Globus pallidus (tissue), 1 donor: ENCODE measurements at places on chromosomes 2 and 18.

- DNase-seq, result no peak
Measured at GRCh38 chr2:9235147-9236044, 28.8 kb downstream of the ASAP2 start.

GRCh38 chr2:232994446-232994845 lies 18.6 kb downstream of the NGEF start:
- no peak for DNase-seq

GRCh38 chr2:191321861-191322662 lies 76.9 kb downstream of the MYO1B start:
- DNase-seq, result peak; percentile 53

DNA sequence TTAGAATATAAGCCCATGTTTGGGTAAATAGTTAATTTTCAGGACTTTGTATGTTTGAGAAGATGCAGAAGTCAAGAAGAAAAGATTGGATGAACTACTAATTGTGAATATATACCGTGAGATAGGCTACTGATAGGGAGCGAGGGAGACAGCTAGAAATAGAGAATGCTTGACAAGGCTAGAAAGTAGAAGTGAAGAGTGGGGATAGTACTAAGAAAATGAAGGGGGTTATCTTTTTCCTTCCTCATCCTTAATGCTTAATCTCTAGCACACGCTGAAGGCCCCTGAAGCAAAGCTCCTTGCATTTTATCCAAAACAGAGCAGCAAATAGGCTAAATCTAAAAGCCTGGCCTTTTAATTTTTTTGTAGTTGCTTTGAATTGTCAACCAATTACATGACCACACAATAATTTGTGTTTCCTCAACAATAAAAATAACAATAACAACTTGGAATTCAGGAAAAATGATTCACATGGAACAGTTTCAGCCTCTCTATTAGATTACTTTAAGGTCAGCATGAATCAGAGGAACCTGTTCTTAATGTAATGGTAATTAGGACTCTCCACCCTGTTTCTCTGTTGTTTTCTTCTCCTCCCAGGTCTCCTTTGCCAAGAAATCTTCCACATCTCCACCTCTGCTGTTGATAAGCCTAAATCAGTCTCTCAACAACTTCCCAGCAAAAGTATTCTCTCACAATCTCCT lies 1071.3 kb upstream of the ZEB2 start:
- no peak for DNase-seq

DNA sequence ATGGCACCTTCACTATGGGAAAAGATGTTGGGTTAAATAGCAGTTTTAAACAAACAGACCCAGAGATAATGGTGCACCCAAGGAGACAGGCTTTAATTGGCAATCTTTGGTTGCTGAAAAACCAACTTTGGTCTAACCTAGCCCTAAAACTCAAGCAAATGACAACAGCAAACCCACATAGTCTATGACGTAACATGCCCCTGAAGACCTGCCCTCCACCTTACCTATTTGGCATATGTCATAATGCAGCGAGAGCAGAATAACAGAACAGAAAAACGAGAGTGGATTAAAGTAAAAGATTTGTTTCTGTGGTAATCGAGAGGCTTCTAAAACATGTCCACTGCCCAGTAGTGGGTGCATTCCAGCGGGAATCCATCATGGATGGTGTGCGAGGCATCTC lies 200.7 kb downstream of the DCDC2C start:
- no peak for DNase-seq

DNA sequence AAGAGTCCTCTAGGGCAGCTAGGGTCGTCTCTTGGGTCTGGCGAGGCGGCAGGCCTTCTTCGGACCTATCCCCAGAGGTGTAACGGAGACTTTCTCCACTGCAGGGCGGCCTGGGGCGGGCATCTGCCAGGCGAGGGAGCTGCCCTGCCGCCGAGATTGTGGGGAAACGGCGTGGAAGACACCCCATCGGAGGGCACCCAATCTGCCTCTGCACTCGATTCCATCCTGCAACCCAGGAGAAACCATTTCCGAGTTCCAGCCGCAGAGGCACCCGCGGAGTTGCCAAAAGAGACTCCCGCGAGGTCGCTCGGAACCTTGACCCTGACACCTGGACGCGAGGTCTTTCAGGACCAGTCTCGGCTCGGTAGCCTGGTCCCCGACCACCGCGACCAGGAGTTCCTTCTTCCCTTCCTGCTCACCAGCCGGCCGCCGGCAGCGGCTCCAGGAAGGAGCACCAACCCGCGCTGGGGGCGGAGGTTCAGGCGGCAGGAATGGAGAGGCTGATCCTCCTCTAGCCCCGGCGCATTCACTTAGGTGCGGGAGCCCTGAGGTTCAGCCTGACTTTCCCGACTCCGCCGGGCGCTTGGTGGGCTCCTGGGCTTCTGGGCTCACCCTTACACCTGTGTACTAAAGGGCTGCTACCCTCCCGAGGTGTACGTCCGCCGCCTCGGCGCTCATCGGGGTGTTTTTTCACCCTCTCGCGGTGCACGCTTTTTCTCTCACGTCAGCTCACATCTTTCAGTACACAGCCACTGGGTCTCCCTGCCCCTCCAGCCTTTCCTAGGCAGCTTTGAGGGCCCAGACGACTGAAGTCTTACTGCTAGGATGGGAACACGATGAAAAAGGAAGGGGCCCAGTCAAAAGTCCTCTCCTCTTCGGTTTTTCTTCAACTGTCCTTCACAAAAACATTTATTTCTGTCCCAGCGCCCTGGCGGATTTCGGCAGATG lies 8.1 kb downstream of the SIX2 start:
- no peak for DNase-seq

GRCh38 chr2:182668671-182669070 lies 47.4 kb upstream of the DNAJC10 start:
- no peak for DNase-seq

DNA sequence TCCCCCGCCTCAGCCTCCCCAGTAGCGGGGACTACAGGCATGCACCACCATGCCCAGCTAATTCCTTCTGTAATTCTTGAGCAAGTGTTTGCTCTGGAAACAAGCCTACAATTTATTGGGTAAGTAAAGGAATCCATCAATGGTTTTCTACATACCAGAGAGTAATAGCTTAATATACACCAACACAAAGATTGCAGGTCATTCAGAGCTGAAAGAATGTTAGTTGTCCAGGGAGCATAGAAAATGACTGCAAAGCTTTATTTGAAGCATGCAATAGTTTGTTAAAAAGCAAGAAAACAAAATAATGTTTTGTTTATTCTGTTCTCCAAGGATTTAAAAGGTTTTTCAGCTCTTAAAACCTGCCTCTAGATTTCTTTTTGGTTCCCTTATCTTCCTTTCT lies 5.6 kb downstream of the IDH1 start:
- DNase-seq, result no peak

DNA sequence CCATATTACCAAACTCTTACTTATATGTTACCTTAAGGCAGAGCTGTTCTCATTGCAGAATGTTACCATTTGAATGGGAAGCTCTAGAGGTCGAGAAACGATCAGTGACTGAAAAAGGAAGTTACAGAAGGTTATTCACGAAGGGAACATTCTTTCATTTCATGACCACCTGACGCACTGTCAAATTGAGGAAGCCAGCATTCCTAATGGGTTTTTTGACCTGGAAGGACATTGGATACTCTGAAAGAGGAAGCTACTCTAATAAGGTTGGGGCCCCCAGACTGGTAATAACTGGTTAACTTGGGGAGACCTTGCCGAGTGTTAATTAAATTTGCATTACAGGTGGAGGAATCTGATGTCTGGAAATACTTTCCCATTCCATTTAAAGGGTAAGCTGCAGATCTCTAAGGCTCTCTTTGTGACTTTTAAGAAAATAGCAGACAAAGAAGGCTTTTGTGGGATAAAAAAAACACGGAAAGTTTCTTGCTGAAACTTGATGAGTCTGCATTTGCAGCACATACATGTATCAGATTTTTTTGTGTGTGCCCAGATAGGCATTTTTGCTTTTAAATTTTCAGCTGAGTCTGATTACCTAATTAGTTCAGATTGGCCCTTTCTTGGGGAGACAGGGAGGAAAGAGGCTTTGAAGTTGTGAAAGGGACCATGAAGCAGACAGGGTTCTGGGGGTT lies 137.1 kb downstream of the LTBP1 start:
- DNase-seq, result peak; percentile 5

DNA sequence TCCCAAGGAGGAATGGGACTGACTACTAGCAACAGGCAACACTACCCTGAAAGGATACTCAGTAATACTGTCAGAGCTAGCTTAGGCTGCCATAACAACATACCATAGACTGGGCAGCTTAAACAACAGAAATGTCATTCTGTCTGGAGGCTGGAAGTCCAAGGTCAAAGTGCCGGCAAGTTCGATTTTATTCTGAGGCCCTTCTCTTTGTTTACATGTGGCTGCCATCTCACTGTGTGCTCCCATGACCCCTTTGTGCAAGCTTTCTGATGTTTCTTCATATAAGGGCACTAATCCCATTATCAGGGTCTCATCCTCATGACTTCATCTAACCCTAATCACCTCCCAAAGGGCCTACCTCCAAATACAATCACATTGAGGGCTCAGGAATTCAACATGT lies 30.7 kb upstream of the SCG2 start:
- DNase-seq, result no peak

DNA sequence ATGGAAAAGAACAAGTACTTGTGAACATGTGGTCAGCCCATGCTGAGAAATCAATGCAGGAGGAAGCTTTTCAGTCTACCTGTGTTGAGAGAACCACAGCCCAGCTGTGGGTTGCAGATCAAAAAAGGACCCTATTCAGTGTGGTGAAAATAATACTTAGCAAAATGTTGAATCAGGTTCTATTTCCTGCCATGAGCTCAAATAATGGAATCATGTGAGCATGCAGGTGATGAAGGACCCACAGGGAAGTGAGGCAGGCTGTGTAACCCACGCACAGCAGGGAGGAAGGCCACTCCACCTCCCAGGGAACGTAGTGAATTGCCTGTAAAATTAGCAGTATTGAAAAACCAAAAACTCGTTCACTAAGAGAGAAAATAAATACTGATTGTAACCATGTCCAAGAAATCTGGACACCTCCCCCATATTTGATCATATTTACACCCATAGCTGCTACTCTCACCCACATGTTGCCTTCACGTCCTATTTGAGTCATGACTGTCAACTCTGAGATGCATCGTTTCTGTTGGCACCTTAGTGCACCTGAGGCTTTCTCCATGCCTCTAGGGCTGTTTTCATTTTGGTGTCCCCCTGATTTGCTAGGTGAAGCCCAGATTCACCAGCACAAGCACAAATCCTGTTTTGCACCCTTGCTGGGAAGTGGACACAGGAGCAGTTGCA lies 20.5 kb upstream of the BCL2L11 start:
- no peak for DNase-seq

- no peak for DNase-seq
Measured at GRCh38 chr2:169351725-169352124, 10.6 kb downstream of the LRP2 start.
